ENCODE measurements at places on chromosomes 6 and 20.

DNA sequence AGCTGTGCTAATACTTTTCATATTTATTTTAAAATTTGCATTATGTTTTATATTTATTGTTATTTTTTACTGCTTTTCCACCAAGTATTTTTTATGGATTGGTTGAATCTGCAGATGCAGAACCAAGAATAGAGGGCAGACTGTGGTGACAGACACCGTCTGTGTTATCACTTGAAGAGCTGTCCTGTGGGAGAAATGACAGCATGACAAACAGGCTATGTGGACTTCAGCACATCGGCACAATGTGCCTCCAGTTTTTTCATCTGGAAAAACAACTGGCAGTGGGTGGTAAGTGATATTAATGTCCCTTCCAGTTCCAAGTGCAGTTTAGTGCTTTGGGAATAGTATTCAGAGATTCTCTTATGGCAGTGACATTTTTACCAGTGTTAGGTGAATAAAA is 492.9 kb downstream of the PRKN start:
- no peaks in the 10 kb centered on the region for H3K27me3 ChIP-seq
- no peak overlapping the region for H3K4me3 ChIP-seq
- no peaks in the 10 kb centered on the region for H3K36me3 ChIP-seq
- no peak overlapping the region for H3K27ac ChIP-seq

- peaks cover 13% of the 10 kb centered on the region for H3K4me1 ChIP-seq
- no peak overlapping the region for H3K27ac ChIP-seq
- no peak for DNase-seq
- H3K27me3 ChIP-seq: 0 out of 2 replicates have a peak, but pooled peaks cover 10% of the 10 kb centered on the region
- no peak overlapping the region for H3K4me3 ChIP-seq
These were observed 44.7 kb upstream of the ADGRF4 start for GRCh38 chr6:47653706-47654105.

GRCh38 chr6:80211286-80211685 is 104.8 kb downstream of the BCKDHB start:
- no peak overlapping the region for H3K27ac ChIP-seq
- no peak overlapping the region for H3K4me3 ChIP-seq
- no peaks in the 10 kb centered on the region for H3K27me3 ChIP-seq
- peaks cover 26% of the 10 kb centered on the region for H3K4me1 ChIP-seq

DNA sequence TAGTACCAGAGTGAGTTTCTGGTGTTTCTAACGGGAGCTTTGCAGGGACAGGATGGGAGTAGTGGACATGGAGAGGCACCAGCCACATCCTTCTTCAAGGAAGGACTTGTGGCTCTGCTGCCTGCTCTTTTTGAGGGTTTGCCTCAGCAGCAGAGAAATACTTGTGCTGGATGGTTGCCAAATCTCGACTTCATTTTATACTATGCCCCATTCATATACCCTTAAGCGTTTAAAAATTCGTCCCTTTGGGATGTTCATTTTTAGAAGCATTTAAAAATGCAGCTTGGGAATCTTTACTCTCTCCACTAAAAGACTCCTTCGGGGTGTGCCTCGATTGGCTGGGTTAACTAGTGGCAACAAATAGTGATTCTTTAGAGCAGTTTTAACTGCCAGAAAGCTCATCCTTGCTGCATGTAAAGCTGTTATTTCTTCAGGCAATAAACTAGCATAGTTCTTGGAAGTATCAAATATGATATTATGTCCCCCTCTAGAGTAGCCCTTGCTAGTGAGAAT is 126.5 kb upstream of the B3GAT2 start:
- no peaks in the 10 kb centered on the region for H3K27me3 ChIP-seq
- DNase-seq: no peak
- H3K27ac ChIP-seq: no peak overlapping the region
- H3K36me3 ChIP-seq: no peaks in the 10 kb centered on the region
- H3K4me3 ChIP-seq: no peak overlapping the region
- peaks cover 35% of the 10 kb centered on the region for H3K4me1 ChIP-seq

DNA sequence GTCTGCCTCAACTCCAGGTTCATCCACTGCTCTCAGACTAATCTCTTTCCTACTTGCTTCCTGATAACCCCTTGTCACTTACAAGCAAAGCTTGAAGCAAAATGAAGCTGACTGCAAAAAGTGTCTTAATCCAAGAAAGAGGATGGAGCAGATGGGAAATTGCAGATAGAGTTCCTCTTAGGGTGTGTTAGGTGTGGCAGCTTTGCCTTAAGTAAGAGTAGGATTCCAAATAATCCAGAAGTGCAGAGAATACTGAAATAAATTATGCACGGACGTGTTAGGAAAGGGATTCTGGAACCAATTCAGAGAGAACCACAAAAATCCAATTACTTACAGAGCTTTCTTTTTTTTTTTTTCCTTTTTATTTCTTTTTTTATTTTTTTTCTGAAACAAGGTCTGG is 6.1 kb upstream of the RPL7L1 start:
- no peaks in the 10 kb centered on the region for H3K36me3 ChIP-seq
- no peak overlapping the region for H3K27ac ChIP-seq
- no peaks in the 10 kb centered on the region for H3K4me1 ChIP-seq
- DNase-seq: no peak

DNA sequence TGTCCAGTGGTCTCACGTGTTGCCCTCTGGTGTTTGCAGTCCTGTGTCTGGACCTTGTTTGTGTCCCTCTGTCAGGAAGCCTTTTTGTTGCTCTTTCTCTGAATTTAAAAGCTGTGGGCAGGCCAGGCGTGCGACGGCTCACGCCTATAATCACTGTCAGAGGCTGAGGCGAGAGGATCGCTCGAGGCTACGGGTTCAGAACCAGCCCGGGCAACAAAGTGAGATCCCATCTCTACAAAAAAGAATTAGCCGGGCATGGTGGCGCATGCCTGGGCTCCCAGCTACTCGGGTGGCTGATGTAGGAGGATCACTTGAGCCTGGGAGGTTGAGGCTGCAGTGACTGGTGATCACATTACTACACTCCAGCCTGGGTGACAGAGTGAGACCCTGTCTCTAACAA is 28.5 kb downstream of the OSBPL2 start:
- H3K36me3 ChIP-seq: peaks cover 5% of the 10 kb centered on the region
- no peaks in the 10 kb centered on the region for H3K27me3 ChIP-seq
- no peaks in the 10 kb centered on the region for H3K4me1 ChIP-seq
- no peak overlapping the region for H3K27ac ChIP-seq
- H3K4me3 ChIP-seq: no peak overlapping the region

- H3K4me1 ChIP-seq: no peaks in the 10 kb centered on the region
- no peaks in the 10 kb centered on the region for H3K36me3 ChIP-seq
- no peak overlapping the region for H3K27ac ChIP-seq
- no peaks in the 10 kb centered on the region for H3K27me3 ChIP-seq
- H3K4me3 ChIP-seq: no peak overlapping the region
- DNase-seq: no peak
These were observed 48.6 kb upstream of the LGSN start for GRCh38 chr6:63368347-63368746.

GRCh38 chr6:39917329-39917728 is 16.9 kb downstream of the MOCS1 start:
- H3K27me3 ChIP-seq: no peaks in the 10 kb centered on the region
- H3K4me1 ChIP-seq: no peaks in the 10 kb centered on the region
- H3K27ac ChIP-seq: no peak overlapping the region
- no peak overlapping the region for H3K4me3 ChIP-seq

- H3K4me3 ChIP-seq: no peak overlapping the region
- no peaks in the 10 kb centered on the region for H3K4me1 ChIP-seq
- H3K27ac ChIP-seq: no peak overlapping the region
- no peaks in the 10 kb centered on the region for H3K36me3 ChIP-seq
- H3K27me3 ChIP-seq: peaks cover 65% of the 10 kb centered on the region
- no peak for DNase-seq
These were observed 22.1 kb downstream of the BACH2 start for GRCh38 chr6:90274451-90275030.

DNA sequence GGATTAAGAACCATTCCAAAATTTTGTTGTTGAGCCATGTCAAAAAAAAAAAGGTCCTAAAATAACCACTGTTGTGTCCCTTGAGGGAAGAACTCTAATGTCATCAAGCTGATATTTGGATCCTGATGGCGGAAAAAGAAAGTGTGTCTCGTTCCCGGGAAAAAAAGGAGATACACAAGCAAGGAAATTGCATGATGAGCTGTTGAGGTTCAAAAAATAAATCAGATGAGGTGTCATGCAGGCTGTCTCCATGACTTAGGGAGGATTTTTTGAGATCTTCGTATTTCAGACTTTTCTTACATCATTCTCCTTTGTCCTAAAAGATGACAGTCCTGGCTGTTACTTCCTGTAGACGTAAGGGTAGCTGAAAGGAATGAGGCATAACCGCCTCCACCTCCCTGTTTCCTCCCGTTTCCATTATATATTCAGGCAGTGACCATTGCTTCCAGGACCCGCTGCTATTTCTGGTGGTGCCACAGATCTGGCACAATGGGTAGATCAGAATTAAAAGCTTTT is 117.3 kb upstream of the TNFAIP3 start:
- no peaks in the 10 kb centered on the region for H3K36me3 ChIP-seq
- DNase-seq: peak; percentile 65
- peak overlapping the region; percentile 59 for H3K4me3 ChIP-seq
- H3K4me1 ChIP-seq: peaks cover 14% of the 10 kb centered on the region
- H3K27ac ChIP-seq: peak overlapping the region; percentile 42

GRCh38 chr6:116111552-116112528 is 11.2 kb downstream of the NT5DC1 start:
- H3K27ac ChIP-seq: no peak overlapping the region
- no peaks in the 10 kb centered on the region for H3K36me3 ChIP-seq
- no peaks in the 10 kb centered on the region for H3K4me1 ChIP-seq
- DNase-seq: peak; percentile 61
- no peak overlapping the region for H3K4me3 ChIP-seq
- H3K27me3 ChIP-seq: no peaks in the 10 kb centered on the region

GRCh38 chr6:16947375-16948015 is 154.4 kb upstream of the STMND1 start:
- H3K27me3 ChIP-seq: no peaks in the 10 kb centered on the region
- H3K27ac ChIP-seq: peak overlapping the region; percentile 98
- no peaks in the 10 kb centered on the region for H3K36me3 ChIP-seq
- peak; percentile 98 for DNase-seq

GRCh38 chr20:17786221-17786718 is 86.5 kb downstream of the BANF2 start:
- no peak overlapping the region for H3K4me3 ChIP-seq
- no peak overlapping the region for H3K27ac ChIP-seq
- no peaks in the 10 kb centered on the region for H3K27me3 ChIP-seq
- peak; percentile 60 for DNase-seq
- H3K4me1 ChIP-seq: 0 out of 2 replicates have a peak, but pooled peaks cover 8% of the 10 kb centered on the region

GRCh38 chr20:47688385-47689381 is 96.6 kb downstream of the SULF2 start:
- H3K4me1 ChIP-seq: no peaks in the 10 kb centered on the region
- H3K27ac ChIP-seq: no peak overlapping the region
- no peak overlapping the region for H3K4me3 ChIP-seq
- no peak for DNase-seq
- no peaks in the 10 kb centered on the region for H3K36me3 ChIP-seq

DNA sequence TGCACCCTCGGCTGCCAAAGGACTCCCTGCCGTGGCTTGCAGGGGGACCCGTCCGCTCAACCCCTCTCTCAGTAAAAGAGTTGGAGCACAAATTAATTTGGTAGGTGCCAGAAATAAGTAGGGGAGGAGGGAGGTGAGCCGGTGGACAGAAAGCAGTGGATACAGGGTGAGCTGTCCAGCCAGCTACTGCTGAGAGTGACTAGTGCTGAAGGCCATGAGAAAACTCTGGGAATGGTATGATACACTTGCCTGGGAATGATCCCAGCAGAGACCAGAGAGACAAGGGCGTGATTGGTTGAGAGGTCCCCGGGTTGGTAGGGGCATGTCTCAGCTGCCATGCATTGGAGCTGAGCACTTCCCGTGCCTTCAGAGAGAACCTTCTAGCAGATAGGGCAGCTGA is 15.7 kb downstream of the FOXQ1 start:
- no peak overlapping the region for H3K27ac ChIP-seq
- DNase-seq: peak; percentile 39
- H3K4me3 ChIP-seq: no peak overlapping the region
- H3K27me3 ChIP-seq: no peaks in the 10 kb centered on the region
- H3K36me3 ChIP-seq: no peaks in the 10 kb centered on the region
- H3K4me1 ChIP-seq: peaks cover 26% of the 10 kb centered on the region

- H3K4me3 ChIP-seq: no peak overlapping the region
- no peaks in the 10 kb centered on the region for H3K4me1 ChIP-seq
- no peak overlapping the region for H3K27ac ChIP-seq
- H3K27me3 ChIP-seq: no peaks in the 10 kb centered on the region
- no peak for DNase-seq
These were observed 82.3 kb upstream of the GCM1 start for GRCh38 chr6:53230775-53231467.

- H3K36me3 ChIP-seq: no peaks in the 10 kb centered on the region
- no peak overlapping the region for H3K27ac ChIP-seq
- no peaks in the 10 kb centered on the region for H3K27me3 ChIP-seq
- no peak for DNase-seq
These were observed 483.2 kb upstream of the NRSN1 start for GRCh38 chr6:23642849-23643248.

DNA sequence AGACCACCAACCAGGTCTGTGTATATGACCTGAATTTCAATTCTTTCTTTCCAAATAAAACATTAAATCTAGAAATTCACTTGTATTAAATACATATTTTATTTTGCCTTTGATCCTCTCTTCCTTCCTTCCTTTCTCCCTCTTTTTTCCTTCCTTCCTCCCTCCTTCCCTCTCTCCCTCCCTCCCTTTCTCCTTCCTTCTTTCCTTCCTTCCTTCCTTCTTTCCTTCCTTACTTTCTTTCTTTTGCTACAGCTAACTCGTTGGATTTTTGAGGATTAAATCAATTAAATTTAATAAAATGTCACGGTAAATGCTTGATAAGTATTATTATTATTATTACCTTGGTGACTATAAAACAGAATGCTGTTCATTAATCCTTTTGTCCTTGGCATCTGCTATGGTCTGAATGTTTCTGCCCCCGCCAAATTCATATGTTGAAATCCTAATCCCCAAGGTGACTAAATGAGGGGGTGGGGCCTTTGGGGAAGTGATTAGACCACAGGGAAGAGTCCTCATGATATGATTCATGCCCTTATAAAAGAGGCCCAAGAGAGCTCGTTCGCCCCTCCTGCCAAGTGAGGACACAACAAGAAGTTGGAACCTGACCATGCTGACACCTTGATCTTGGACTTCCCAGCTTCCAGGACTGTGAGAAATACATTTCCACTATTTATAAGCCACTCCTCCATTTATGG is 67.6 kb upstream of the BTBD3 start:
- peak overlapping the region; percentile 2 for H3K4me3 ChIP-seq
- no peaks in the 10 kb centered on the region for H3K36me3 ChIP-seq
- no peaks in the 10 kb centered on the region for H3K27me3 ChIP-seq
- peak overlapping the region; percentile 56 for H3K27ac ChIP-seq

DNA sequence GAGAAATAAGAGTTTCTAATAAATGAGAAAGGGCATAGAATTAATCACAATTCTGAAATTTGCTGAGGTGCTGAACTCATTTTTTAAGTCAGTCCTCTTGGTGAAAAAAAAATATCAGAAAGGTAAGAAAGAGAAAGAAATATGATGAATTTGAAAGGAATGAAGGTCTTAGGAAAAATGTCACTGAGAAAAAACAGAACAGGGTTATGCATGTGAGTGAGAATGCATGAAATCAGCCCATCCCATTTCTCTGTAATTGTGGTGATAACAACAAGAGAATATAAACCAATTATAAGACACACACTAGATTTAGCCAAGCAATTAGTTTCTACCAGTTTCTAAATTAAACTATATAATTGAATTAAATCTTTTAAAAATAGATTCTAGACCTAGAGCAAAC is 138.9 kb downstream of the TBX18 start:
- no peak overlapping the region for H3K4me3 ChIP-seq
- H3K36me3 ChIP-seq: no peaks in the 10 kb centered on the region
- H3K27ac ChIP-seq: no peak overlapping the region
- no peaks in the 10 kb centered on the region for H3K27me3 ChIP-seq
- peaks cover 29% of the 10 kb centered on the region for H3K4me1 ChIP-seq

GRCh38 chr6:166346449-166346848 is 4.1 kb upstream of the SFT2D1 start:
- no peak overlapping the region for H3K27ac ChIP-seq
- H3K4me3 ChIP-seq: no peak overlapping the region
- no peaks in the 10 kb centered on the region for H3K36me3 ChIP-seq
- no peak for DNase-seq
